ENCODE measurements at places on chromosomes 1 and 21.

GRCh38 chr1:11701551-11701961 is 10.0 kb downstream of the DRAXIN start:
- DNase-seq: no peak

- no peak for DNase-seq
Measured at GRCh38 chr1:9253004-9253403, 18.4 kb downstream of the H6PD start.

DNA sequence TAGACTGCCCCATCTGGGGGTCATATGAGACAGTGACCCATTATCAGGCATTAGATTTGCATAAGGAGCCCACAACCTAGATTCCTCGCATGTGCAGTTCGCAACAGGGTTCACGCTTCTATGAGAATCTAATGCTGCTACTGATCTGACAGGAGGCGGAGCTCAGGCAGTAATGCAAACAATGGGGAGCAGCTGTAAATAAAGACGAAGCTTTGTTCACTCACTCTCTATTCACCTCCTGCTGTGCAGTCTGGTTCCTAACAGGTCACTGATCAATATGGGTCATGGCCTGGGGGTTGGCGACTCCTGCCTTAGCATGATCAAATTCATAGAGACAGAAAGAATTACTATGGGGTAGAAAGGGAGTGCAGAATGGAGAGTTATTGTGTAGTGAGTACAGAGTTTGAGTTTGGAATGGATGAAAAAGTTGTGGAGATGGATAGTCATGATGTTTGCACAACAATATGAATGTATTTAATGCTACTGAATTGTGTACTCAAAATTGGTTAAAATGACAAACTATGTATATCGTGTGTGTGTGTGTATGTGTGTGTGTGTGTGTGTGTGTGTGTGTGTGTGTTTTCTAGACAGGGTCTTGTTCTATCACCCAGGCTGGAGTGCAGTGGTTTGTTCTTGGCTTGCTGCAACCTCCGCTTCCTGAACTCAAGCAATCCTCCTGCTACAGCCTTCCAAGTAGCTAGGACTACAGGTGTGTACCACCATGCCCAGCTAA is 42.2 kb downstream of the BTF3L4 start:
- no peak for DNase-seq

DNA sequence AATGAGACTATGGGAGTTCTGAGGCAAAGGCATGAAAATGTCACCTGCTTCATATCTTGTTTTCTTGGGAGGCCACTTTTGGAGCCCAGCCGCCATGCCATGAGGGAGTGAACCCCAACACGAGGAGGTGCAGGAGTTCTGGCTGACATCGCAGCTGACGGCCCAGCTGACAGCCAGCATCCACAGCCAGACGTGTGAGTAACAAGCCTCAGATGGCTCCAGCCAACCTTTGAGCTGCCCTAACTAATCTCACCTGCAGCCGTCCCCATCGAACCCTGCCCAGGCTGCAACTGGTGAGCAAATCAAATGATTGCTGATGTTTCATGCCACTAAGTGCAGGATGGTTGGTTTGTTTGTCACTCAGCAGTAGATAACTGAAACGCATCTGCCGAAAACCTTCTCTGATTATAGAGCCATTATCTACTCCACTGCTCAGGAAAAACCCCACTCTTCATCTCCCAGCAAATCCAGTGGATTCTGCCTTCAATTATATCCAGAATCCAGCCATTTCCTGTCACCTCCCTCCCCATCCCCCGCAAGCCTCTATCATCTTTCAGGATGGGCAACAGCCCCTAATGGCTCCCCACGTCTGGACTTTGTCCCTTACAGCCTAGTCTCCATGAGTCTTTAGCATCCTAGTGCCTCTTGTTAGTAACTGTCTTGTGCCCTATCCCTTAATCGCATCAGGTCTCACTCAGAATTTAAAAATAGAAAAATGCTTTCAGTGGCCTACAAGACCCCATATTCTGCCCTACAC is 18.5 kb upstream of the RAB4A start:
- DNase-seq: no peak

Data from activated CD4-positive, alpha-beta T cell treated with anti-CD3 and anti-CD28 coated beads for 48 hours (primary cell).